Activated T-helper 2 cell treated with anti-CD3 and anti-CD28 coated beads, Interferon-gamma antibody, Interleukin-2, Interleukin-4, amounts not matched to agents 10 μg/mL and 5 μg/mL and 100 μg/mL, durations not matched to agents 14 hours and 24 hours and 36 hours (primary cell): ENCODE measurements at places on chromosomes 7 and 10. TPM values are rescaled to one million over a fixed set of nuclear protein-coding genes. Genes with fewer than 3 reads are reported as not detected.

The PLXNA4 gene
- 0.14 and 0.21 TPM in 2 replicates for total RNA-seq

The PNLIPRP1 gene
- not detected in 2 replicates for total RNA-seq

DNA sequence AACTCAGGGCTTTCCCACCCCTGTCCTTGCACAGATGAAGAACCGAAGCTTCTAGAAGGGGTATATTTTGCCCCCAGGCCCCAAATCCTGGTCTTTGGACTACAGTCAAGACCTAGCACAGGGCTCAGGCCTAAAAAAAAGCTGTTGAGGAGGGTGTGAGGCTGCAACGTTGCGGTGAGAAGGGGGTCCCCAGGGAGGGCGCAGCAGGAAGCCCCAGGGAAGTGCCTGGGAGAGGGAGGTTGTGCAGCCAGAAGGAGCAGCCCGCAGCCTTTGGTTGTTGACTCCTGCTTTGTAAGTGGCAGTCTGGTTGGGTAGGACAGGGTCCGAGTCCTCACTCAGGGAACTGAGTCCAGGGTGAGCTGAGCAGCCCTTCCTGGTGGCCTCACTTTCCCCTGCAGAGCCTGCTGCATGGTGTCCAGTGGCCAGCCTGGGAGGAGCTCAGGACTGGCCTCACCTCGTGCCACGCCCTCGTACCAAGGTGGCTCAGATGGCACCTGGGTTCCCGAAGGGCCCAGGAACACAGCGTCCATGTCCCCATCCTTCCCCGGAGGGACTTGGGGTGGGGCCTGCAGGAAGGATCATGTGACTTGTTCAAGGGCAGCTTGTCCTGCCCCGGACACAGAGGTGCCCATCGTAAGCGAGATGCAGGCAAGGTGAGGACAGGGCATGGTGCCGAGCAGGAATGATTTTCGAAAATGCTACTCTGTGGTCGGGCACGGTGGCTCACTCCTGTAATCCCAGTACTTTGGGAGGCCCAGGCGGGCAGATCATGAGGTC is 166.4 kb upstream of the TNRC18 start:
- no peak overlapping the region for H3K27ac ChIP-seq
- H3K36me3 ChIP-seq: no peaks in the 10 kb centered on the region
- no peak overlapping the region for H3K4me3 ChIP-seq
- H3K27me3 ChIP-seq: peaks cover 30% of the 10 kb centered on the region
- H3K4me1 ChIP-seq: peaks cover 9% of the 10 kb centered on the region

The PRKRIP1 gene
- 25.7 and 30.0 TPM in 2 replicates for total RNA-seq

GRCh38 chr7:40680657-40681056 is 545.9 kb downstream of the SUGCT start:
- DNase-seq: no peak
- no peak overlapping the region for H3K4me3 ChIP-seq
- H3K27ac ChIP-seq: no peak overlapping the region
- H3K4me1 ChIP-seq: no peaks in the 10 kb centered on the region
- no peaks in the 10 kb centered on the region for H3K27me3 ChIP-seq

- H3K4me3 ChIP-seq: no peak overlapping the region
- no peaks in the 10 kb centered on the region for H3K36me3 ChIP-seq
- peaks cover 10% of the 10 kb centered on the region for H3K27me3 ChIP-seq
- H3K4me1 ChIP-seq: no peaks in the 10 kb centered on the region
- no peak overlapping the region for H3K27ac ChIP-seq
- no peak for DNase-seq
Observed at GRCh38 chr10:48572414-48572813, 32.5 kb downstream of the ARHGAP22 start.

The CABCOCO1 gene
- not detected in 2 replicates for total RNA-seq

- no peak overlapping the region for H3K27ac ChIP-seq
- H3K36me3 ChIP-seq: peaks cover 75% of the 10 kb centered on the region
- H3K4me3 ChIP-seq: no peak overlapping the region
- H3K27me3 ChIP-seq: no peaks in the 10 kb centered on the region
- no peak for DNase-seq
Observed at GRCh38 chr10:109913306-109913892, 9.9 kb downstream of the XPNPEP1 start.

GRCh38 chr7:157329447-157329846 is 7.4 kb upstream of the DNAJB6 start:
- H3K36me3 ChIP-seq: no peaks in the 10 kb centered on the region
- no peak for DNase-seq
- no peaks in the 10 kb centered on the region for H3K4me1 ChIP-seq
- no peak overlapping the region for H3K4me3 ChIP-seq

The LRGUK gene
- 0.11 and 0.16 TPM in 2 replicates for total RNA-seq

The IKZF1 gene
- total RNA-seq: 360 and 371 TPM in 2 replicates

DNA sequence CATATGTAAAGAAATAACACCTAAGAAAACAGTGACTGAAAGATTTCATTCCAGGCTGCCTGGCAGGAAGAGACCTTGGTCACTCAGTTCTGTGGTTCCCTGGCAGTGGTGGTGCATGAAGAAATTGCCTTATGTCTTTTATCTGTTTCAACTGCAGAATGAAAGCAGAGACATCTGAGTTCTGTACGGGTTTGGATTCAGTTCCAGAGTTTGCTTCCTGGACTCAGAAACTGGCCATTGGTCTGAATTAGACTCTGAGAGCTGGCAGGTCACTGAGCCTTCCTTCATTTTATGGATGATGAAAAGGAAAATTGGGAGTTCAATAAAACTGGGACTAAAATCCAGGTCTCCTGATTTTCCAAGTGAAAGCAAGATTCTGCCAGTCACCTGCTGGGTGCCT is 428.9 kb upstream of the AUTS2 start:
- H3K4me1 ChIP-seq: no peaks in the 10 kb centered on the region
- no peak overlapping the region for H3K4me3 ChIP-seq
- H3K27ac ChIP-seq: no peak overlapping the region
- DNase-seq: no peak

- DNase-seq: no peak
- H3K4me3 ChIP-seq: no peak overlapping the region
- no peak overlapping the region for H3K27ac ChIP-seq
- H3K36me3 ChIP-seq: no peaks in the 10 kb centered on the region
Observed at GRCh38 chr7:155918720-155919390, 106.6 kb upstream of the SHH start.

DNA sequence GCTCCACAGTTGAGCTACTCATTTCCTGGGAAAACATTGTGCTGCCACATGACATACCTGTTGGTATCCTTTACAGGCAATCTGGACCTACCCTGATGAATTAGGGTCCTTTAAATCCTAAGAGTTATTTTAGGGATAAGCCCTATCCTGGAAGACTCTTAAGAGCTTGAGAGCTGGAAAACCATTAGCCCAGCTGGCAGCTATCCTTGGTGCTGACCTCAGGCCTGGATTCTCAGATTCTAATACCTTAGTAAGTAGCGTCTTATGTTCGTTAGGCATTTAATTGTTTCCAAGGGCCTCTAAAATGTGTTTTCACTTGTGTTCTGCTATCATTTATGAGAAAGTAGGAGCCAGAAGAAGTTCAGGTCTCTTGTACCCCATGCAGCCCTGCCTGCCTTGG is 93.0 kb upstream of the SORCS3 start:
- no peaks in the 10 kb centered on the region for H3K36me3 ChIP-seq
- DNase-seq: no peak
- H3K4me3 ChIP-seq: no peak overlapping the region
- H3K4me1 ChIP-seq: no peaks in the 10 kb centered on the region
- H3K27ac ChIP-seq: no peak overlapping the region

The SPDYE6 gene
- total RNA-seq: not detected in 2 replicates

- no peak for DNase-seq
- H3K27ac ChIP-seq: no peak overlapping the region
Observed at GRCh38 chr7:4650433-4651047, 31.6 kb upstream of the FOXK1 start.

The KEL gene
- 0.78 and 0.96 TPM in 2 replicates for total RNA-seq

GRCh38 chr7:157791261-157791660 is 454.5 kb downstream of the DNAJB6 start:
- H3K27ac ChIP-seq: no peak overlapping the region
- no peak for DNase-seq
- no peaks in the 10 kb centered on the region for H3K4me1 ChIP-seq
- H3K4me3 ChIP-seq: no peak overlapping the region

GRCh38 chr10:24382979-24383663 is 174.2 kb downstream of the KIAA1217 start:
- H3K27me3 ChIP-seq: no peaks in the 10 kb centered on the region
- H3K36me3 ChIP-seq: no peaks in the 10 kb centered on the region
- H3K27ac ChIP-seq: peak overlapping the region; percentile 67

The SYT15B gene
- total RNA-seq: 0.21 and 0.23 TPM in 2 replicates

- no peaks in the 10 kb centered on the region for H3K27me3 ChIP-seq
- H3K27ac ChIP-seq: no peak overlapping the region
- no peak overlapping the region for H3K4me3 ChIP-seq
- no peak for DNase-seq
Observed at GRCh38 chr10:20835335-20835734, 61.8 kb downstream of the NEBL start.

DNA sequence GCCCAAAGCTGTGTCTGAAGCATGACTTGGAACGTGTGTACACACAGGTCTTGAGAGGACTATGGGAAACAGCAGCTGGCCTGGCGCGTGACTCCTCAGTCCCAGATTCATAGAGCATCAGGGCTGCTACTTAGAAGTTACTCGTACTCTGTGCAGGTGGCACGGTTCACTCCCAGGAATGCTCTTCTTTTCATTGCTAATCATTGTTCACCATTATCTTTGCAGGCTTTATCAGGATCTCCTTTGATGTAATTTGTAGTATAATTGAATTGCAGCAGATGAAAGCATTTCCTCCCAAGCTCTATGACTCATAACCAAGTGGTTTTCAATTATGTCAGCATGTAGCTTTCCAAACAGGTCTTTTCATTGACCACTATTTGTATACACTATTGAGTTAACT is 938.9 kb downstream of the NRG3 start:
- no peaks in the 10 kb centered on the region for H3K36me3 ChIP-seq
- no peak for DNase-seq
- H3K27me3 ChIP-seq: no peaks in the 10 kb centered on the region
- no peak overlapping the region for H3K27ac ChIP-seq
- H3K4me3 ChIP-seq: no peak overlapping the region

GRCh38 chr10:48759113-48759901 is 74.6 kb downstream of the WDFY4 start:
- H3K36me3 ChIP-seq: no peaks in the 10 kb centered on the region
- no peak overlapping the region for H3K27ac ChIP-seq
- peaks cover 7% of the 10 kb centered on the region for H3K27me3 ChIP-seq
- H3K4me3 ChIP-seq: no peak overlapping the region
- no peak for DNase-seq
- no peaks in the 10 kb centered on the region for H3K4me1 ChIP-seq

- peaks cover 12% of the 10 kb centered on the region for H3K4me1 ChIP-seq
- H3K27me3 ChIP-seq: no peaks in the 10 kb centered on the region
- no peak overlapping the region for H3K27ac ChIP-seq
- no peak for DNase-seq
Observed at GRCh38 chr10:46090258-46090812, 44.3 kb upstream of the MSMB start.

DNA sequence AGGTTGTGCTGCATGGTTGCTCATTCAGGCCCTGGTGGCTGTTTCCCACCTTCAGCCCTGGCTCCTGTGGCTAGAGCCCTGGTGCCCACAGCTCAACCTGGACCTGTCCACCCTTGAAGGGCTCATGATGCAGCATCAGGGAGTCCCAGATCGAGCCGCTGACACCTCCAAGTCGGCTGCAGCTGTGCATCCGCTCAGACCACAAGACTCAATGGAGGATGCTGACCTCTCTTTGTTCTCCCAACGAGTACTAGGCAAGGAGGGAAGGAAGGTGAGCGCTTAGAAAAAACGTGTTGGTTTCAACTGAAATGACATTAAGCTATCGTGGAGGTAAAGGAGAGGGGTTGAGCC is 9.5 kb upstream of the C10orf95 start:
- H3K36me3 ChIP-seq: peaks cover 1% of the 10 kb centered on the region
- H3K27ac ChIP-seq: peak overlapping the region; percentile 85

DNA sequence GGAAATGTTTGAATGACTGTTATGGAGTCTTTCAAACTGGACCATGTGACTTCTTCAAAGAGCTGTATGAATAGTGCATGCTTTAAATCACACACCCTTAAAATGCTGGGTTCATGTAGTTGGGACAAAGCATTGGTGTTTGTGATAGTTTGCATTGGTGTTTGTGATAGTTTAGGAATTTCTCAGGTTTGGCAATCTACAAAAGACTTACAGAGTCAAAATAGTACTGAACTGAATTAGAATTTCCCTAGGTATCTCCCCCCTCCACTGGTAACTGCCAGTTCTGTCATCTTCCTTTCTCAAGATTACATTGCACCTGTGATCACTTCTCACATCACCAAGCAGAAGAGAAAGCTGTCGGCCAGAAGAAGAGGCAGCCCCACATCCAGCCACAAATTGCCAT is 261.1 kb downstream of the GATA3 start:
- H3K27ac ChIP-seq: peak overlapping the region; percentile 70
- DNase-seq: no peak
- H3K36me3 ChIP-seq: peaks cover 62% of the 10 kb centered on the region

GRCh38 chr10:10270126-10271050 is 747.3 kb upstream of the CELF2 start:
- no peak overlapping the region for H3K4me3 ChIP-seq
- no peaks in the 10 kb centered on the region for H3K36me3 ChIP-seq
- H3K27ac ChIP-seq: no peak overlapping the region
- DNase-seq: no peak

- H3K4me3 ChIP-seq: no peak overlapping the region
- DNase-seq: no peak
- H3K27ac ChIP-seq: no peak overlapping the region
- H3K36me3 ChIP-seq: no peaks in the 10 kb centered on the region
- H3K4me1 ChIP-seq: peaks cover 2% of the 10 kb centered on the region
Observed at GRCh38 chr10:30576641-30577040, 52.9 kb downstream of the LYZL2 start.

- H3K4me1 ChIP-seq: peaks cover 6% of the 10 kb centered on the region
- H3K4me3 ChIP-seq: no peak overlapping the region
- no peak for DNase-seq
- no peak overlapping the region for H3K27ac ChIP-seq
Observed at GRCh38 chr10:133359554-133359971, 1.7 kb upstream of the FUOM start.

The ITPRID1 gene
- not detected in 2 replicates for total RNA-seq

DNA sequence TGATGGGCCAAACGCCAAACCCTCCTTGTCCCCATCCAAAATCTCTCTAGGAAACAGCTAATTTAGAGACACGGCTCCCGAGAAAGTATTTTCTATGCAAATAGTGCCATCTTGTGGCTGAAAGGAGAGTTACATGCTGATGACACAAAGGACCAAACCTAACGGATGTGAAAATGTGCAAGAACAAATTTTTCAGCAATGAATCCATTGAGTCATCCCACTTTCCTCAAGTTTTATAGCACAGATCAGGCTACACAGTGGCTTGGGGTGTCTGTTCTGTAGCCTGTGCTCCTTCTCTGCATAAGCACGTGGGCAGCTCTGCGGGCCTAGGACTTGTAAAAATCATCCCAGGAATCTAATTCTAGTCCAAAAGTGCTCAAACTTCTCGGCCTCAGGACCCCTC is 154.8 kb upstream of the PRR15 start:
- H3K27ac ChIP-seq: no peak overlapping the region
- peaks cover 4% of the 10 kb centered on the region for H3K27me3 ChIP-seq
- H3K4me3 ChIP-seq: no peak overlapping the region
- DNase-seq: peak; percentile 13
- H3K36me3 ChIP-seq: no peaks in the 10 kb centered on the region
- H3K4me1 ChIP-seq: no peaks in the 10 kb centered on the region
